ENCODE measurements at places on chromosomes 6 and 20.
A peak's percentile ranks its signal among the peaks of the same experiment; 100 is the strongest.

GRCh38 chr6:154468760-154469159 lies 41.7 kb downstream of the CNKSR3 start:
- no peak for DNase-seq

- DNase-seq, result no peak
Observed at GRCh38 chr6:108452711-108453195, 108.0 kb upstream of the FOXO3 start.

- DNase-seq, result no peak
Observed at GRCh38 chr6:155418017-155418761, 37.5 kb downstream of the NOX3 start.

GRCh38 chr20:60469829-60470228 lies 511.6 kb downstream of the CDH26 start:
- DNase-seq, result no peak

DNA sequence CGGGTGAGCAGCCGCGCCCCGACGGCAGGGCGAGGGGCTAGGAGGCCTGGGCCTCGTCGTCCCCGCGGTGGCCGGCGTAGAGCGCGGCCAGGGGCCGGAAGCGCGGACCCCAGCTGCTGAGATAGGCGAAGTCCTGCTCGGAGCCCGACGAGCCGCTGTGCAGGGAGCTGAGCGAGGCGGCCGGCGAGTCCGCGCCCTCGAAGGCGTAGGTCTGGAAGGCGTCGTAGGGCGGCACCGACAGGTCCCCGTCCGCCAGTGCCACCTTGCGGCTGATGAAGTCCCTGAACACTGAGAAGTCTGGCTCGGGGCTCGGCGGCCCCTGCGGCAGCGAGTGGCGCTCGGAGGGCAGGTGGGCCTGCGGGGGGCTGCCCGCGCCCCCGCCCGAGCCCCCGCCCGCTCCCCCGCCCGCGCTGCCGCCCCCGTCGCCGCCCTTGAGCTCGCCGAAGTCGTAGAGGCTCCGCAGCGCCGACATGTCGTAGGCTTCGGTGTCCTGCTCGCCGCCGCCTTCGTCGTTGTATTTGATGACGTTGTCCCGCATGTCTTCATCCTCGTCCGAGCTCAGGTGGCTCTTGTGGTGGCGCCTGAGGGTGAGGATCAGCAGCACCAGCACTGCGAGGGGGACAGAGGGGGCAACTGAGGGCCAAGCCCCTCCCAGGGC lies 56.5 kb downstream of the CD40 start:
- peak; percentile 89 for DNase-seq

DNA sequence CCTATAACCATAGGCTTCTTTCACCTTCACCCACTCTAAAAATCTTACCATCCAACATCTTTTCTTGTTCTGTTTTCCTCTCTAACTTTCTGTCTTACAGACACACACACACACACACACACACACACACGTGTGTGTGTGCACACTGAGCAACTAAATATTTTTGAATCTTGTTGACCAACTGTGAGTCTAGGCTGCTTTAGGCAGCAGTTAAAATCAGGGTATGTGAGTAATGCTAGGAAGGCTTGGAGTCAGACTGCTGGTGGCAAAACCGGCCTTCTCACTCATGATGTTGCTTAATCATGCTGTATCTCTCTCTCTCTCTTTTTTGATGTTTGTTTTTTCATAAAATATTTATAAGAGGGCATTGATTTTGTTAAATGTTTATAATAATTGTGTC lies 103.1 kb upstream of the TBX18 start:
- no peak for DNase-seq

DNA sequence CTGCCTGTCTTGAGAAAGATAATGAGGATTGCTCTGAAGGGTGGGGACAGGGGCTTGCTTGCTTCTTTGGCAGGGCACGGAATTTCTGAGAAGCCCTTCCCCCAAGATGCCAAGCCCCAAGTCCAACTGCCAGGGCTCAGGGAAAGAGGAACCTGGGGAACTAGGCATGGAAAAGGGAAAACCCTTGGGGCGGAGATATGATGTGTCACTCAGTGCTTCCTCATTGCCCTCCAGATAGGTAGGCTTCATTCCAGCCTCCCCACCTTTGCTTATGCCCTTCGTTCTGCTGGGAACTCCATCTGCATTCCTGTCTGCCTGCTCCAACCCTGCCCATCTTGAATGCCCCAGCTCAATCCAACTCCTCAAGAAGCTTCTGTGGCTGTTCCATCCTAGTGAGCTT lies 61.2 kb downstream of the VEGFA start:
- DNase-seq, result no peak

GRCh38 chr6:36809156-36809555 lies 30.1 kb downstream of the CPNE5 start:
- DNase-seq, result no peak

GRCh38 chr6:30044630-30045029 lies 16.4 kb upstream of the POLR1H start:
- DNase-seq, result no peak

DNA sequence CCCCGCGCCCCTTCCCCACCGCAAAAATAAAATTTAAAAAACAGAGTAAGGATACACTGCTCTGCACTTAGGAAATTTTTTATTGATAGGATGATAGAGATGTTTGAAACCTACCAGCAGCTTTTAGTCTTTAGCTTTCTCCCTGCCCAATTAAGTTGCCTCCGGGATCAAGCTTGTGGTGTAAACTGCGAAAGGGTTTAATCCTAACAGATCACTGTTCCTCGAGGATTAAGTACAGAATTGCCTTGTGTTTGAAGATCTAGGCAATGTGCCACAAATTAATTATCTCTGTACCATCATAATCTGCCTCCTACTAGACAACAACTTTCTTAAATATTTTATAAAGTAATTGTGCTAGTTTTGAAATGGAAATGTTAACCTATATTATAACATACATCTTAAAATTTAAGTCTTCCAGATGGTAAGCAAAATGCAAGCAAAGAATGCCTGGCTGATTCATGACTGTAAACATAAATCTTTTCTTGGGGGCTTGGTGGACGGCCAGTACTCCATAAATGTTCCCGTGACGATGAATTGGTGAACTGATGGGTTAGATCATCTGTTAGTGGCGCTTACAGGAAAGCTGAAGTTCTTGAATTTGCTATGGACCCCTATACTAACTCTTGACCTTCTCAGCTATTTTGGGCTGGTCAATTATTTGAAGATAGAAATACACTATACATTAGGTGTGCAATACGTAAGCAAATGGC lies 58.0 kb upstream of the ARHGAP18 start:
- DNase-seq, result no peak

- no peak for DNase-seq
Observed at GRCh38 chr6:68637071-68637470, 2.0 kb downstream of the ADGRB3 start.

DNA sequence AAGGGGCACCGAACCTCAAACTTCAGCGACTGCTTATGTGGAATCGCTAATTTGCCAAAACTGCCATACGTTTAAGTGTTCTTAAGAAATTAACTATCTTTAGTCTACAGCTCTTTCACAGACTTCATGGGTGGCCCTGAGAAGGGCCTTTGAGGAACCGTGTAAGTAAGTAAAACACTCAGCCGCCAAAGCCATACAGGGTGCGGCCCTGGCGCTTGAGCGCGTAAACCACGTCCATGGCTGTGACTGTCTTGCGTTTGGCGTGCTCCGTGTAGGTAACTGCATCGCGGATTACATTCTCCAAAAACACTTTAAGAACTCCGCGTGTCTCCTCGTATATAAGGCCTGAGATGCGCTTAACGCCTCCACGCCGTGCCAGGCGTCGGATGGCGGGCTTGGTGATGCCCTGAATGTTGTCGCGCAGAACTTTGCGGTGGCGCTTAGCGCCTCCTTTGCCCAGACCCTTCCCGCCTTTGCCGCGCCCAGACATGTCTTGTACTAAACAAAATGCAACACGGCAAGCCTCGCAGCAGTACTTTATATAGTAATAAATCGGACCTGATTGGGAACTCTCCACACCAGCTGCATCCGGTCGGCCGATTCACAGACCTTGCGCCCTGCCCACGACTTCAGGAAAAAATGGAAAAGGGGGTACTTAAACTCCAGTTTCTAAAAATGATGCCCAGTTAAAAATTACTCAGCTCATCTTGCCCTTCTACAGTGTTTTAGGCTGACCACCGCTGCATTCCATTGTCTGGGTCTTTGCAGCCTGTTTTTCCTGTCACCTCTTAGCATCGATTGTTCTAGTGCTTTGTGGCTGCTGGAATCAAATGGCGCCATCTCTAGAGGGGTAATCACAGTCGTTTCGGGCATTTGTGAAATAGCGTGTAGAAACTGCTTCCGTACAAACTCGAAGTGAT lies 38.9 kb downstream of the OR2B2 start:
- peak; percentile 64 for DNase-seq

- DNase-seq, result no peak
Observed at GRCh38 chr6:45666846-45667245, 289.1 kb upstream of the SUPT3H start.

DNA sequence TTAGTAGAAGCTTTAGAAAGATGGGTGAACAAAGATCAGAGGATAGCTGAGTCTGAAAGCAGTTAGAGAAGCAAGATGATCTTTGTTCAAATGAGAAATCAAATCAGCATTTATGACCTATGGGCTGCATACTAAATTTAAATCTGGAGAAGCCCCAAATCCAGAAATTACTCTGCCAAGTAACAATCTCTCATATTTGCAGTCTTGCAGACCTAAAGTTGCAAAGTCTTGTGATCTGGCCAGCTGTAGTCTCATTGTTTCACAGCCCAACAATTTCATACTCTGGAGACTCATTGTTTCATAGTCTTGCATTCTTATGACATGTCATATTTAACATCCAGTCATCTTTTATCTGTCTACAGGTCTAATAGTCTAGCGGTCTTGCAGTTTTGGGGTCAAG lies 364.9 kb upstream of the RSPO3 start:
- DNase-seq, result no peak

DNA sequence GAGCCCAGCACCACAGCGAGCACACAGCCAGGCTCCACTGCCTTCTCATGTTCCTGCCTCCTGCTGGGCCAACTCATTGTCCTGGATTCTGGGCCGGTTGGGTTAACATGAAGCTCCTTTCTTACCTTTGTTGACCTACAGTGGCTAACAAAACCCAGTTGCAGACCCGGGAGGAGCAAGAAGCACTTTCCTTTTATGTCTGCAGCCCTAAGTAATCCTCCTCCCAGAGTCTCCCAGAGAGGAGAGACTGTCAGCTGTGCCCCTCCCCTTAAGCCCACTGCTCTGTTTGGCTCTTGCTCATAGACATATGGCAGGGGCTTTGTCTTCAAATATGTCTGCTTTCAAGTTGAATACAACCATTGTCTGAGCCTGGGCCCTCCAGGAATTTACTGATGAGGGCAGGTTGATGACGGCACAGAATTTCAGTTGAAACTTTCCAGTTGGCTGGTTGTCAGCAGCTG lies 55.2 kb downstream of the PSMB1 start:
- no peak for DNase-seq

GRCh38 chr20:11521476-11522365 lies 396.0 kb upstream of the BTBD3 start:
- no peak for DNase-seq

DNA sequence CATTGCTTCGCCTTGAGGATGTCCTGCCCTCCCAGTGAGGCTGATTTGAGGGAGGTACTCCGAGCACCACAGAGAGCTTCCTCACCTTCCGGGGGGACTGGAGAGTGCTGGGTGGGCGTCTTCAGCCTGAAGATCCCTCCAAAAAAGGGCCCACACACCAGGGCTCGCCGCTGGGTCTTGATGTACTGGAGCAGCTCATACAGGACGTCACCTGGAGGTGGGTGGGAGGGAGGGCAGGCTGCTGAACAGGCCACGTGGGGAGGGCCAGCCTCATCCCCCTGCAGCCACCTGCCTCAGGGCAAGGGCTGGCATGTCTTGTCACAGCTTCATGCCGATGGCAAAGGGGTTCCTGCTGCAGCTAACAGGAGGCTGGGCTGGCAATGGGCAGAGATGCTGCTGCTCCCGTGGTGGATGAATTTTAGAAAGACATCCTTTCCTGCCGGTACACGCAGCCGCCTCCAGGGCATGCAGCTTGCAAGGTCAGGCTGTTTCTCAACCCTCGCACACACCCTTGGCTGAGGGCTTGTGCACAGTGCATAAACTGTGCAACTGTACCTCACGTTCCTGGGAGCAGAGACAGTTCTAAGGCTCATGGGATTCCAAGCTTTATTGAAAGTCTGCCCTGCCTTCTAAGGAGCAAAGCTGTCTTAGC lies 14.0 kb downstream of the ETV7 start:
- DNase-seq, result no peak

DNA sequence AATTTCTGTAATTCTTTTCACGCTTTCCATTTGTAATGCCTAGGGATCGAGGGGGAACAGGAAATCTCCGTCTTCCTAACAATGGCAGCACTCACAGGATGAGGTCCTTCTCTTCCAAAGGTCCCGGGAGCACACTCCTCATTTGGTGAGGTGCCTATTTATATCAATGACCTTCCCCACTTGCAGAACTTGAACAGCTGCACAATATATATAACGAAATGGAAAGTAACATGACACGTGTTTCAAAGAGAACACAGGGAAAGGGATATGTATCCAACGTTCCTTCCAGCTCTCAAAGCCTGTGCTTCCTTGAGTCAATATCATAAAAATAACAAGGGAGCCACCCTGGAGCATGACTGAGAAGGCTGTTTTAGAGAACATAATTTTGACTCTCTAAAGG lies 78.6 kb upstream of the RBM24 start:
- DNase-seq, result no peak

GRCh38 chr6:138194287-138194686 lies 24.0 kb downstream of the PBOV1 start:
- DNase-seq, result no peak

DNA sequence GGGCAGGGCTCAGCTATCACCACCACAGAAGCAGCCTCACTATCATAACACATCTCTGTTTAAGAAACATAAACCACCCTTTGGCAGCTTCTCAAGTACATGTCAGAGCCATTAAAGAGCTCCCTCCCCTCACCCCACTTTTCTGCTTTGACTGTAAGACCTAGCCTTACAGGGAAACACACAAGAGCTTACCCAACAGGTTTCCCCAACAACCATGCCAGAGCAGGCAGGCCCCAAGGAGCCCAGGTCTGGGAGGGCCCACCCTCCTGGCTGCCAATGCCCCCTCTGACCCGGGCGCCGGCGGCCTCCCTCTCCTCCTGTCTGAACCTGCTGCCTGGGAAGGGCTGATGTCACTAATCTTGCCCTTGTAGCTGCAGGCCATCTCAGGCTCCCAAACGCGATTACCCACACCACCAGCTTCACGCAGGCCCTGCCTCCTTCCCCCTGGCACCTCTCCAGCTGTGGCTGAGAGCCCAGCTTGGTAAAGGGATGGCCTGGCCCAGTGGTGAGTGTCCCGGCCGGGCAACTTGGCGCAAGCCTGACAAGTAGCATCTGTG lies 402.0 kb downstream of the MAFB start:
- DNase-seq, result peak; percentile 81

- no peak for DNase-seq
Observed at GRCh38 chr6:37673436-37673835, 24.2 kb downstream of the MDGA1 start.

GRCh38 chr6:41346441-41346840 lies 11.0 kb downstream of the NCR2 start:
- DNase-seq, result no peak

- DNase-seq, result no peak
Observed at GRCh38 chr6:39076623-39077535, 28.3 kb downstream of the GLP1R start.

DNA sequence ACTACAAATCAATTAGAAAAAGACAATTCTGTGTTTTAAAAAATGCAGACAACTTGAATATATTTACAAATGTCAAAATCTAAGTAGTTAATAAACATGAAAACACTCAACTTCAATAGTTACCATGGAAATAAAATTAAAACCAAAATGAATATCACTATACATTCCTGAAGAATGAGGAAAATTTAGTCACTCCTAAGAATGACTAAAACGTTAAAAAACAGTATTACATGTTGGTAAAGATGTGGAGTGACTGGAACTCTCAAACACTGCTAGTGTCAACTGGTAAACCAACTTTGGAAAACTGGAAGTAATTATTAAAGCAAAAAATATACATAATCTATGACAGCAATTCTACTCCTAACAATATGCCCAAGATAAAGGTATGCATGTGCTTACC lies 36.3 kb downstream of the AHI1 start:
- no peak for DNase-seq
